ENCODE measurements at places on chromosomes 7 and 10.

DNA sequence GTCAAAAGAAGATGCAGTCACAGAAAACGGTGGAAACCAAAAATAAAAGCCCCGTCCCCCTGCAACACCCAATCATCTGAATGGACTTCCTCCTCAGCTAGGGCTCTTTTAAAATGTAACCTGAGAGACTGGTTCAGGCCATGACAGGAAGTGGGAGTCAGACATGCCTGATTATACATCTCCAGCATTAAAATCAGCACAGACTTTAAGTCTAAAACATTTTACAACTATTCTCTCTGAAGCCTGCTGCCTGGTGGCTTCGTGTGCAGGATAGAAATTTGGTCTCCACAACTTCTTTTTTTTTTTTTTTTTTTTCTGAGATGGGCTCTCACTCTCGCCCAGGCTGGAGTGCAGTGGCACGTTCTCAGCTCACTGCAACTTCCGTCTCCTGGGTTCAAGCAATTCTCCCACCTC is 30.3 kb downstream of the HACD1 start:
- DNase-seq, result no peak
- peaks cover 10% of the 10 kb centered on the region for H3K27me3 ChIP-seq
- H3K4me1 ChIP-seq, result peaks cover 4% of the 10 kb centered on the region
- no peak overlapping the region for H3K27ac ChIP-seq
- peaks cover 2% of the 10 kb centered on the region for H3K36me3 ChIP-seq

- H3K27ac ChIP-seq, result no peak overlapping the region
- peaks cover 3% of the 10 kb centered on the region for H3K36me3 ChIP-seq
- peaks cover under 1% of the 10 kb centered on the region for H3K4me1 ChIP-seq
- no peak overlapping the region for H3K4me3 ChIP-seq
- H3K27me3 ChIP-seq, result no peaks in the 10 kb centered on the region
Observed at GRCh38 chr10:89633484-89633883, 11.6 kb downstream of the PANK1 start.

- no peak overlapping the region for H3K4me3 ChIP-seq
- no peaks in the 10 kb centered on the region for H3K36me3 ChIP-seq
- H3K4me1 ChIP-seq, result no peaks in the 10 kb centered on the region
- no peak overlapping the region for H3K27ac ChIP-seq
- DNase-seq, result no peak
- no peaks in the 10 kb centered on the region for H3K27me3 ChIP-seq
Observed at GRCh38 chr7:11751807-11752389, 80.1 kb downstream of the THSD7A start.

DNA sequence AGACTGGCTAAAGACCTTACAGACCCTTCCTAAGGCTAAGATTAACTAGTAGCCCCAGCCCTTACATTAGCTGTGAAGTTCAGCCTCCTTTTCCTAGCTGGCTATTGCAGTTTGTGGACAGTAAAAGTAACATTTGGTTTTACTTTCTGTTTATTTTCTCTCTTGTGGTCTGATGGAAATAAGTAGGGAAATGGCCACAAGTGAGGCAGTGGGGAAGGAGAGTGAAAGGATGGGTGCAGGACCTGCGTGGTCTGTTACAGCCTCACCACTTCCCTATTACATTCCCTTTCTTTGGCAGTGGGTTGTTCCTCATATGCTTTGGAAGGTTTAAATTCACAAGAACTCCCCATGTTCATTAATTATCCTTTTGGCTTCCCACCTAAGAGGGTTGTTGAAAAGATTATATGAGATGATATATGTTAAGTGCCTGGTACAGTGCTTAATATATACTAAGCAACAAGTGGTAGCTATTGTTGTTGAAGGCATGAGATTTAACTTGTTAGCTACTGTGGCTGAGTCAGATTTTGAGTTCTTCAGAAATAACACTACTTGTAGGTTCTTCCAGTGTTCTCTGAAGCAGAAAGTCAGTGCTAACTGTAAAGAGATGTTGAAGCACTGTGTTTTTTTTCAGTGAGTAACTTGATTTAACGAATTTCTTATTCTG is 181.7 kb downstream of the ST7 start:
- no peaks in the 10 kb centered on the region for H3K27me3 ChIP-seq
- H3K4me3 ChIP-seq, result no peak overlapping the region
- H3K4me1 ChIP-seq, result peaks cover 12% of the 10 kb centered on the region

- no peak overlapping the region for H3K27ac ChIP-seq
- no peak overlapping the region for H3K4me3 ChIP-seq
- DNase-seq, result no peak
- H3K27me3 ChIP-seq, result peaks cover 52% of the 10 kb centered on the region
- H3K4me1 ChIP-seq, result peaks cover 3% of the 10 kb centered on the region
- H3K36me3 ChIP-seq, result peaks cover 2% of the 10 kb centered on the region
Observed at GRCh38 chr7:155356323-155357105, 58.8 kb downstream of the INSIG1 start.

- no peak overlapping the region for H3K27ac ChIP-seq
- H3K4me1 ChIP-seq, result peaks cover 5% of the 10 kb centered on the region
Observed at GRCh38 chr7:159030490-159031134, 114.1 kb downstream of the VIPR2 start.

GRCh38 chr10:73888514-73888913 is 14.2 kb upstream of the CAMK2G start:
- H3K27me3 ChIP-seq, result peaks cover 13% of the 10 kb centered on the region
- H3K4me3 ChIP-seq, result no peak overlapping the region
- H3K36me3 ChIP-seq, result no peaks in the 10 kb centered on the region
- peak overlapping the region; percentile 53 for H3K27ac ChIP-seq

GRCh38 chr10:59823111-59823510 is 69.9 kb upstream of the MRLN start:
- DNase-seq, result no peak
- H3K4me1 ChIP-seq, result peaks cover 31% of the 10 kb centered on the region
- no peak overlapping the region for H3K27ac ChIP-seq
- H3K4me3 ChIP-seq, result no peak overlapping the region
- H3K27me3 ChIP-seq, result no peaks in the 10 kb centered on the region
- H3K36me3 ChIP-seq, result peaks cover 6% of the 10 kb centered on the region

- H3K36me3 ChIP-seq, result no peaks in the 10 kb centered on the region
- DNase-seq, result no peak
- H3K4me3 ChIP-seq, result peak overlapping the region; percentile 9
- no peaks in the 10 kb centered on the region for H3K27me3 ChIP-seq
Observed at GRCh38 chr10:4652111-4653010, 173.6 kb upstream of the AKR1E2 start.

GRCh38 chr10:47268696-47269095 is 31.3 kb upstream of the GDF10 start:
- DNase-seq, result no peak
- no peak overlapping the region for H3K4me3 ChIP-seq
- no peak overlapping the region for H3K27ac ChIP-seq
- H3K36me3 ChIP-seq, result no peaks in the 10 kb centered on the region
- peaks cover 8% of the 10 kb centered on the region for H3K4me1 ChIP-seq

DNA sequence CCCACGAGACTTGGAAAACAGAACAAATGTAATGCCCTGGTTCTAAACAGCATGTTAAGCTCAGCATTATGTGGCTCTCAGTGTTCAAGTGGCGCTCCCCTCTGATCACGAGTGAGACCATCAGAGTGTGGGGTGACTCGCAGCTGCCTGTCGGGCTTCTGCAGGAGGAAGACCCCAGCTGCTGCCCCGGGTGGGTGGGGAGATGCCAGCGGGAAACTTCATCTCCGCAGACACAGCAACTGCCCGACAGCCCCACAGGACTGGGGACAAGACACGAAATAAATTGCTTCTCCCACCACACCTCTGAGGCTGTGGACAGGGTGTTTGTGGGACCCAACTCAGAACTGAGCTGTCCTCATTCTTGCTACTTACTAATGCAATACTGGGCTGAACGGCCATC is 126.3 kb upstream of the KIF5B start:
- no peak for DNase-seq
- no peak overlapping the region for H3K27ac ChIP-seq
- H3K27me3 ChIP-seq, result no peaks in the 10 kb centered on the region

GRCh38 chr7:18520450-18521235 is 25.1 kb downstream of the HDAC9 start:
- no peak overlapping the region for H3K4me3 ChIP-seq
- no peaks in the 10 kb centered on the region for H3K4me1 ChIP-seq
- no peaks in the 10 kb centered on the region for H3K27me3 ChIP-seq
- H3K36me3 ChIP-seq, result no peaks in the 10 kb centered on the region

DNA sequence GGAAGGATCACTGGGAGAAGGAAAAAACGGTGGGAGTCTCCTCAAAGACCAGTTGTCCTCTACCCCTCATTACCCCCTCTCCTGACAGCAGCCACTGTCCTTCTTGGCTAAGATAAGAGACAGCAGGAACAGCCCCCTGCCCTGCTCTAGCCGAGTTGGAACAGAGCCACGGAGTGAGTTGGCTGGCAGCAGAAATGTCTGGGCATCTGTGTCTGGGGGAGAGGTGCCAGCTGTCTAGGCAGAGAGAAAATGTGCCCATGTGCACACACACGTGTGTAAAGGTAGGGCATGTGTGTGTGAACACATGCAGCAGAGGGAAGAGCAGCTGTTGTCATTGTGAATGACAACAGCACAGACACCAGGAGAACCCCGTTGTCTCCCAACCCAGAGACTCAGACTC is 9.4 kb upstream of the HILPDA start:
- H3K4me3 ChIP-seq, result no peak overlapping the region
- H3K27ac ChIP-seq, result no peak overlapping the region
- DNase-seq, result no peak
- H3K4me1 ChIP-seq, result peaks cover 3% of the 10 kb centered on the region
- H3K36me3 ChIP-seq, result no peaks in the 10 kb centered on the region

- no peak overlapping the region for H3K4me3 ChIP-seq
- no peaks in the 10 kb centered on the region for H3K4me1 ChIP-seq
- no peak overlapping the region for H3K27ac ChIP-seq
- H3K36me3 ChIP-seq, result no peaks in the 10 kb centered on the region
- no peak for DNase-seq
- no peaks in the 10 kb centered on the region for H3K27me3 ChIP-seq
Observed at GRCh38 chr7:75808106-75808505, 5.5 kb downstream of the CCL24 start.

DNA sequence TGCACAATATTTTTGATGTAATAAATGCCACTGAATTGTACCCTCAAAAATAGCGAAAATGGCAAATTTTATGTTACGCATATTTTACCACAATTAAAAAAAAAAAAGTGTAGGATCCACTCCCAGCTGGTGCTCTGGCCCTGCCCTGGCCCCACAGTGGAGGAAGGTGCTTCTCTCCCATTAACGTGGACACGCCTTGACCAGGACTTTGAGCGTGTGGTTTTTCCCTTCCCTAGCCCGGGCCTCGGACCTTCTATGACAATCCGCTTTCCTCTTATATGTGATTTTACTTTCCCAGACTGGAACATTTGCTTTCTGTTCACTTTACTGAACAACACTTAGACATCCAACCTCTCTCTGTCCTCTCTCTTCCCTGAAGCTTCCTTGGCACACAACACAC is 29.7 kb upstream of the OCM start:
- no peak for DNase-seq
- H3K27ac ChIP-seq, result peak overlapping the region; percentile 69
- H3K4me3 ChIP-seq, result no peak overlapping the region
- peaks cover 4% of the 10 kb centered on the region for H3K4me1 ChIP-seq
- H3K27me3 ChIP-seq, result no peaks in the 10 kb centered on the region

- H3K36me3 ChIP-seq, result no peaks in the 10 kb centered on the region
- peaks cover 9% of the 10 kb centered on the region for H3K27me3 ChIP-seq
- no peak overlapping the region for H3K4me3 ChIP-seq
- peaks cover 2% of the 10 kb centered on the region for H3K4me1 ChIP-seq
- no peak overlapping the region for H3K27ac ChIP-seq
Observed at GRCh38 chr7:73968487-73968886, 59.5 kb upstream of the ELN start.

- H3K36me3 ChIP-seq, result no peaks in the 10 kb centered on the region
- no peaks in the 10 kb centered on the region for H3K4me1 ChIP-seq
- H3K4me3 ChIP-seq, result no peak overlapping the region
- no peak for DNase-seq
- H3K27me3 ChIP-seq, result no peaks in the 10 kb centered on the region
Observed at GRCh38 chr7:20354610-20355528, 24.2 kb downstream of the ITGB8 start.
